ENCODE measurements at places on chromosomes 11 and 22. TPM values are rescaled to one million over a fixed set of nuclear protein-coding genes. Genes with fewer than 3 reads are reported as not detected.
A peak's percentile ranks its signal among the peaks of the same experiment; 100 is the strongest.

- DNase-seq, result no peak
These were observed 8.7 kb upstream of the MPEG1 start for GRCh38 chr11:59221441-59221840.

GRCh38 chr11:96197801-96198701, 144.9 kb downstream of the MAML2 start:
- no peak for DNase-seq

GRCh38 chr11:35944503-35945136, 758 bp downstream of the LDLRAD3 start:
- no peak for DNase-seq

DNA sequence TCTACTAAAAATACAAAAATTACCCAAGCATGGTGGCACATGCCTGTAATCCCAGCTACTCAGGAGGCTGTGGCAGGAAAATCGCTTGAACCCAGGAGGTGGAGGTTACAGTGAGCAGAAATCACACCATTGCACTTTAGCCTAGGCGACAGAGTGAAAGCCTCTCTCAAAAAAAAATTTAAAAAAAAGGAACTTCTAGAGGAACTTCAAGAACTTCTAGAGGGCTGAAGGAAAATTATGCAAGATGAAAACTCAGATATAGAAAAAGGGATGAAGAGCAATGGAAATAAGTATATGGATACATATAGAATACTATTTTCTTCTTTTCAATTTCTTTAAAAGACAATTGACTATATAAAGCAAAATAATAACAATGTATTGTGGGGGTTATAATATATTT, 51.2 kb upstream of the PRR5 start:
- no peak for DNase-seq

GRCh38 chr11:95219599-95219998, 11.4 kb downstream of the SESN3 start:
- no peak for DNase-seq

- DNase-seq, result no peak
These were observed 1.3 kb upstream of the SYT13 start for GRCh38 chr11:45287316-45287903.

DNA sequence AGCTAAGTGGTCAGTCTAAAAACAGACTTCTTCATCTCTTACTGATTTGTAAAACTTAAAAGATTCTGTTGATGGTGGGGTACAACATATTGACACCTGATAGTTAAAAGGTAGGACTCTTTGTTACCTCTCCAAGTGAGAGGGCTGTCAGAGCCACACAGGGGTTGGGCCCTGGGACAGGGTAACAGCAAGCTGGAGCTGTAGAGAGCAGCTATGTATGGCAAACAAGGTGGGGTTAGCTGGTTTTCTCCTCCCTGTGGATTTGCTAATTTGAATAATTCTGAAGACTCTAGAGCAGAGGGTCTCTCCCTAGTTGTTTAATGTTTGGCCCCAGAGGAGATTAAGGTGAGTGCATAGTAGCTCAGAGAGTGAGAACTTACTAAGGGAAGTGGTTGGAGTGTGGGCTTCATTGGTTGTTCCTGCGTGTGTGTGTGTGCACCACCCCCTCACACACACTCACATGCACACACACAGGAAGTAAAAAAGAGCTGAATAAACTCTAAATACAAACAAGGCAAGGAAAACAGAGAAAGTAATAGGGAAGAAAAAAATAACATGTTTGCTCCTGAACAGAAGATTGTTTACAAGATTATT, 9.2 kb upstream of the GAS2 start:
- DNase-seq, result no peak

DNA sequence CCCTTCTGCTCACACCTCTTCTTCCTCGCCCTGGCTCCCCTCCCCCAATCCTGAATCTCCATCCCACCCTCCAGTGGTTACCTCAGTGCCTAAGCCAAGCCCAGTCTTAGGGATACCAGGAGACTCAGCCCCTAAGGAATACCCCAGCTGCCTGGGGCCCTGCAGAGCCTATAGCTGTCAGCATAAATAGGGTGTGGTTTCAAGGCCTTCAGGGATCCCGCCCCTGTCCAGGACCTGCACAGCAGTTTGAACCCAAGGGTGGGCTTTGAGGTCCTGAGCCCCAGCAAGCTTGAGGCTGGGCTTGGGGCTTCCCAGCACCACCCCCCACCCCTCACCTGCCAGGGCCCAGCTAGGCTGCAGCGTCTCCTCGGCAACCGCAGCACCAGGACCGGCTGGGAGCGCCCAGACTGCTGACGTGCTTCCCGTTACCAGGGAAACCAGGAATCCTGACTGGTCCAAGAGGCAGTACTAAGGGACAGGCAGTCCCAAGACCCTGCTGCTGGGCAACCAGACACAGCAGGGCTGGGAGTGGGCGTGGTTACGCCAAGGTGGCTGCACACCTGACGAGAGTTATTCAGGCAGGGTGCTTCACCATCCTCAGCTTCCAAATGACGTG, 13.7 kb downstream of the APBB1 start:
- peak; percentile 19 for DNase-seq

GRCh38 chr11:59176330-59176729, 4.4 kb downstream of the DTX4 start:
- DNase-seq, result no peak

DNA sequence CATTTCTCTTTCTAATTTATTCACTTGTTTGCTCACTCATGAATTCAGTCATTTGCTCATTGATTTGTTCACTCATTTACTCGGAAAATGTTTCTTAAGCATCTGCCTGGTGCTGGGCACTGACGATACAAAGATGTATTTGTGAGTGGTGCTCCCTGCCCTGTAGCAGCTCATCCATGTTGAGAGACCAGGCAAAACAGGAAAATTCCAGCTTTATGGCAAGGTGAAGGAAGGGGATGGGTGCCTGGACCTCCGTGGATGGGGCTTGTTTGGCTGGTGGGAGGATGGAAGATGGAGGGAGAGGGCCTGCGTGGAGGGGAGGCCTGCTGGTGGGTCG, 53.1 kb downstream of the TBC1D22A start:
- no peak for DNase-seq

Gene MCAT
- 12.8 TPM for polyA plus RNA-seq

Gene OR52I2
- polyA plus RNA-seq, result not detected

Gene GSTT2B
- polyA plus RNA-seq, result 7.1 TPM

Gene RFPL2
- not detected for polyA plus RNA-seq

Gene ANKRD49
- polyA plus RNA-seq, result 24.2 TPM

Gene CBLIF
- not detected for polyA plus RNA-seq

Gene ADM
- polyA plus RNA-seq, result 12.3 TPM
